NAMALWA (cell line): ENCODE measurements at places on chromosomes 2 and 18.

DNA sequence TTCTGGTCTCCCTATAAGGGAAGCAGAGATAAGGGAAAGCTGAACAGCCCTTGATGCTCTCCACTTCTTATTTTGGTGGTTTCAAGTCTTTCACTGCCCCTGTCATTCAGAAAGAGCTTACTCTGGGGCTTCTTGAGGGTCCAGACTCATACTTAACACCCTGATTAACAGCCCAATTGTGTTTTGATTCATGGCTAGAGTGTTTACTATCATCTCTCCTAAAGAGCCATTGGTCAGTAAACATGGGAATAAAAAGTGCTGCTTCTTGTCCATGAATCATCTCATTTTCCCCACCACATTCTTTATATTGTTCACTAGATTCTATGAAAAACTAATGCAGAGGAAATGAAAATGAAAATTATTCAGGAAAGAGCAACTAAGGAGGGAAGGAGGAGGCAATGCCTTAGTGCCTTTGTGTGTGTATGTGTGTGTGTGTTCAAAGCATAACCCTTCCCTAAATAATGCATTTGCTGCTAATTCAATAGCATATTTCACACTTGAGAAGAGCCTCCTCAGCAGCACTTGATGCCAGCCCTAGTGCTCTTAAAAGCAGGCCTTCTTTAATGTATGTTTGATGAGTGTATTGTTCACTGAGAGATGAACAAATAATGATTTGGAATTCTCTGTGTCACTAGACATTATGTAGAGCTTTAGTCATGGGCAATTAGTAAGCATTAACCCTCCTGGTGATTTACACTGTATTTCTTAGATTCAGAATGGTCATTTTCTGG, 63.5 kb downstream of the DCC start:
- no peak for DNase-seq

DNA sequence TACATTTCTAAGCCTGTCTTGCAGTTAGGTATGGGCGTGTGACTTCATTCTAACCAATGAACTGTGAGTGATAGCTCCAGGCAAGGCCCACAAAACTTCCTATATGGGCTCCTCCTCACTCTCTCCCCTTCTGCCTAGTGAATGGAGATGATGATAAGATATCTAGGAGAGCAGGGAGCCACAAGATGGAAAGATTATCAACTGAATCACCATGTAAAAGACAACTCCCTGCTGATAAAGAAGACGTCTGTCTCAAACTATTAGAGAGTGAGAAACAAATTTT, 237.1 kb downstream of the GPD2 start:
- no peak for DNase-seq

DNA sequence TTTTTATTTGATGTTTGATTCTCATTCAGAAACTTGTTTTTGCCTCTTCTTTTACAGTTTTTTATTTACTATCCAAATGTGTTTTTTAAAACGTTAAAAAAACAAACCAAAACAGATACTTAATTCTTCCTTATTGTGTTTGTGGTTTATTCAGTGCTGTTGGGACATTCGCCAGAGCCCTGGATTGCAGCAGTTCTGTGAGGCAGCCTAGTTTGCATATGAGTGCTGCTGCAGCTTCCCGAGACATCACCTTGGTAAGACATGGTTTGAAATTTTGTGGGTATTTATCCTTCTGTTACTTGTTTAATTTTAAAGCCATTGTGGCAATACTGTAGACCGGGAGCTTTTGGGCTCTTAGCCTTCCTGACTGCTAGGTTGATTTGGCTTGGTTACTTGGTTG, 91.2 kb downstream of the MTA3 start:
- DNase-seq = no peak

DNA sequence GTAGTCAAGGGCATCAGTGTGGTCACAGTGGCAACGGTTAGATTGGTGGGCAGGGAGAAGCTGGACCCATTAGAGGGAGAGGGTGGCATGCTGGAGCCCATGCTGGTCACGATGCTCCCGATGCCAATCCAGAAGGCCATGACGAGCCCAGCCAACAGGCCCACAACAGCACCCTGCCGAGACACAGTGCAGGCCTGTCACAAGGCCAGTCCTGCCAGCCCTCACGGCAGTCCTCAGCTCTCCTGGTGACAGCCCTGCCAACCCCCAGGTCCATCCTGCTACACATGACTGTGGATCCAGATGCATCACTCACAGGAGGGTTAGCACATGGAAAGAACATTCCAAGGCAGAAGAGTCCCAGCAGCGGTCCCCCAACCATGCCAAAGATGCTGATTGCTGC, 10.2 kb upstream of the ATRAID start:
- no peak for DNase-seq

DNA sequence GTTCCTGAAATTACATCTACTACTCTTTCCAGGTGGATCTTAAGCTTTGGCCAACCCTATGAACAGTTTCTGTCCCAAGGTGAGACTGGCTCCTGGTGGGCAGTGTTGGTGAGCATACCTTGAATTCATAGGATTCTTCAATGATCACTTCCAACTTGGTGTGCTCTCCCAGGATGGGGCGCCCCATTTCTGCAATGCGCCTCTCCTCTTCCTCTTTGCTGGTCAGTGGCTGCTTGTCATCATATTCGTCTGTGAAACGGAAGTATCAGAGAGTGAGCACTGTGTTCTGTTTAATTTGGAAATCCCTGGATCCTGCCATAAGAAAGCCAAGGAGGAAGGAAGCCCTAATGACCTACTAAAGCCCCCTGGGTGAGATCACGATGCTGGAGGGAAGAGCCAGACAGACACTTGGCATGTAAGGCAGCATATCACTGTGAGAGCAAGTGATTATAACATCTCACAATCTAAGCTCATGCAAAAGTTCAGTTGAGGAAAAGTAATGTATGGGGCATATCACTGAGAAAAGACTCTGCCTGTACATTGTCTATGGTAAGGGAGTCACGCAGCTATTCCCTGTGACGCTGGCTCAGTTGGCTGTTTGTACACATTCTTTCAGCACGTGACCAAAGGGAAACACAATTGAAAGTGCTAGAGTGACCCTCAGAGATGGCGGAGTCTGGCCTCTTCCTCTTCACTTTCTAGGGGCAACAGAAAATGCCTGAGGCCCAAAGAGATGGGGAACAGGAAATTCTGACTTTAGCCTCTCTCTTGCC, 287.0 kb downstream of the SLC8A1 start:
- DNase-seq = no peak
